NCI-H1417 treated with DMSO at 0.1 percent for 48 hours (cell line): ENCODE measurements at places on chromosomes 6 and 20.

DNA sequence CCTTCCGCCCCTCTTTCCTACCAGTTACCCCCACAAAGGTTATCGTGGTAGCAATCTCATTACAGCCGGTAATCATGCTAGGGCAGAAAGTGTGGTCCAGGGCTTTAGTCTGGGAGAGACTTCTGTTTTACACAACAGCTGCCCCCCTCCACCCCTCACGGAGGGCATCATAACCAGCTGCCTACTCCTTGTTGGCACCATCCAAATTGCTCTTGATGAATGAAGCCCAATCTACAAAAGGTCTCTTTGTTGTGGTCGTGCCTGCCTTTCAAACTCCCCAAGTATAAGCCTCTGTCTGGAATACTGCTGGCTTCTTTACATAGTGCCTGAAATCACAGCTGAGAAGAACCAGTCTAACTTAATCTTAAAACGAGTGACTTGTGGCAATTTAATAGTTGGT is 157.9 kb downstream of the INSM1 start:
- no peak for DNase-seq

GRCh38 chr20:58886546-58886945 is 34.0 kb downstream of the GNAS start:
- no peak for DNase-seq

DNA sequence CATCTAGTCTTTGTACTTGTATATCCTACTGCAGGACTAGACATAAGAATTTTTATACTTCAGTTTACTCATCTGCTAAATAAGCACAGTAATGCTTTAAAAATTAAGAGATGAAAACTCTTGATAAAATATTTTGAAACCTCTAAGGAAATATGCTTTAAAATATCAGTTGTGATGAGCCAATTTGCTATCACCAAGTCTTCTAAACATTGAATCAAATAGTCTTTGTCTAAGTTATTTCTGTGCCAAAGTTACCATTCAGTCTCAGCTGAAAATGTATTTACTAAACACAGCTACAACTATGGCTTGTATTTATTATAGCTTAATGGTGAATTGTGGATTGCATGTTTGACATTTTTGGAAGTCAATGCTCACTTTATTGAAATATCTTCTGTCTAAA is 46.2 kb upstream of the RFPL4B start:
- no peak for DNase-seq

DNA sequence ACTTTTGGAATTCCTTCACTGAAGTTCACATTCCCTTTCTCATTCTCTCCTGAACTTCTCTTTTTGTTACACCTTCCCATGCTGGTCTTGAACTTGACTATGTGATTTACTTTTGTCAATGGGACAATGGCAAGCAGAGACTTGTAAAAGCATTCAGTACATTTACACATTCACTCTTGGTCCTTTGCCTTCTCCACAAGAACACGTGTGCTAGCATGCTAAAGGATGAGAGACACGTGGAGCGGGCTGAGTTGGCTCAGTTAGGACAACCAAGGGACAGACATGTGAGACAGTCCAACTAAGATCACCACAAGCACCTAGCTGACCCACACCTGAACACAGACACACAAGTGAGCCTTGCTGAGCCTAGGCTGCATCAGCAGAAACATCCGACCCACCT is 91.3 kb upstream of the PAK5 start:
- DNase-seq = no peak

GRCh38 chr20:63183422-63184146 is 32.3 kb downstream of the YTHDF1 start:
- no peak for DNase-seq

DNA sequence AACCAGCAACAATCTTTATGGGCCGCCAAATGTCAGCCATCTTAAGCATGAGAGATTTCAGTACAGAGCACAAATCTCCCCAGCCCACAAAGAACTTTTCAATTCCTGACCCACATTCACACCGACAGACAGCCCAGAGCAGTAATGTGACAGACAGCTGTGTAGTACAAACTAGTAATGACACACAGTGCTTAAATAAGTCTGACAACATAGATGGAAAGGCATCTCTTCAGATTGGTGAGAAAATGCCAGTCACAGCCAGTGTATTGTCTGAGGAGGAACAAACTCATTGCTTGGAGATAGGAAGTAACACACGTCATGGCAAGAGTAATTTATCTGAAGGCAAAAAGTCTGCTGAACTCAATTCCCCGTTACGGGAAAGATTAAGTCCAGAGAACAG is 36.0 kb downstream of the KIZ start:
- no peak for DNase-seq

DNA sequence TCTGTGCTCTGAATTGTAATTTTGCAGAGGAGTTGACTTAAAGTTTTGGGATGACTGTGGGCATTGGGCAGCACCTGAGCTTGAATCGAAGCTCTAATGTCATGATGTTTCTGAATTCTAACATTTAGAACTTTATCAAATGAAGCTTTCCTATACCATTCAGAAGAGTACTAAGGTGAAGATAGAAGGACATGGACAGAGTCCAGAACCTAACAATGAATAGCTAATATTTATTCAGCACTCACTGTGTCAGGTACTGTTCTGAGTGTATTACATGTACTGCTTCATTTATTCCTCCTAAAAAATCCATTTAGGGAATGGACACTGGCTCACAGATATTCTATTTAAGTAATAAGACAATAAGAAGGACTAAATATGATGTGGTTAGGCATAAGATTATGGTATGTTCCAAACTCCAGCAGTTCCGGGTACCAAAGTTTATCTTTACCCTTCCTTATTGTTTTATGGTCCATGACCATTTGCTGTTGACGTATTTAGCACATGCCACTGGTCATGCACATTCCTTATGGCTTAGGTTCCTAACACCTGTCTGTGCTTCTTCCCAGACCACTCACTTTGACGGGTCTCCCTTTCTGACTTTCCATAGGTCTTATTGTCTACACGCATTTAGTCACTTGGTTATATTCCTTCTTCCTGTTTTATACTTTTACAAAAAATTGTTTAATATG is 20.3 kb downstream of the BCKDHB start:
- no peak for DNase-seq

- no peak for DNase-seq
These were observed 579.9 kb downstream of the MAFB start for GRCh38 chr20:40109136-40109535.
